Naive thymus-derived CD8-positive, alpha-beta T cell (primary cell): ENCODE measurements at places on chromosomes 16 and 17.
A peak's percentile ranks its signal among the peaks of the same experiment; 100 is the strongest.

DNA sequence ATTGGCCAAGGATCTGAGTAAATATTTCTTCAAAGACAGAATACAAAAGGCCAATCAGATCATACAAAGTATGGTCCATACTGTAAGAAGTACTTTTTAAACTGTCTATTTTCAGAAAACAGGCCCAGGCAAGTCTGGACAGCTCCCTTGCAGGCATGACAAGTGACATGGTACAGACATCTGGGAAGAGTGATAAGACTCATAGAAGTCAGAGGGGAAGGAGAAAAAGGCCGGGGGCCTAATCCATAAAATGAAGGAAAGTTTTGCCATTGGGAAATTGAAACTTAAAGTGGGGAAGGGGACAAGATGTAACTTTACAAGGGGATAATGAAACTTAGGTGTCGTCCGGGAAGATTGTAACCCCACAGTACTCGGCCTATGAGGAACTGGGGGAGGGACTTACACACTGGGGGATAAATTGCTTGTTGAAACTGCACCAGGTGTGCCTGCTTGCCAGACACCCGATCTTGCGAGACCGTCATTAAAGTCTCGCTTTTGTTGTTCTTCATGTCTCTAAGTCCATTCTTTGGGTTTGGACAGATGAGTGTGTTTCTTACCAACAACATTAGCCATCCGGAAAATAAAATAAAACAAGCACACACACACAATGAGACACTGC is 684.0 kb downstream of the CDH11 start:
- no peak for DNase-seq

- no peak for DNase-seq
Observed at GRCh38 chr16:70381604-70382342, 35.1 kb downstream of the DDX19A start.

DNA sequence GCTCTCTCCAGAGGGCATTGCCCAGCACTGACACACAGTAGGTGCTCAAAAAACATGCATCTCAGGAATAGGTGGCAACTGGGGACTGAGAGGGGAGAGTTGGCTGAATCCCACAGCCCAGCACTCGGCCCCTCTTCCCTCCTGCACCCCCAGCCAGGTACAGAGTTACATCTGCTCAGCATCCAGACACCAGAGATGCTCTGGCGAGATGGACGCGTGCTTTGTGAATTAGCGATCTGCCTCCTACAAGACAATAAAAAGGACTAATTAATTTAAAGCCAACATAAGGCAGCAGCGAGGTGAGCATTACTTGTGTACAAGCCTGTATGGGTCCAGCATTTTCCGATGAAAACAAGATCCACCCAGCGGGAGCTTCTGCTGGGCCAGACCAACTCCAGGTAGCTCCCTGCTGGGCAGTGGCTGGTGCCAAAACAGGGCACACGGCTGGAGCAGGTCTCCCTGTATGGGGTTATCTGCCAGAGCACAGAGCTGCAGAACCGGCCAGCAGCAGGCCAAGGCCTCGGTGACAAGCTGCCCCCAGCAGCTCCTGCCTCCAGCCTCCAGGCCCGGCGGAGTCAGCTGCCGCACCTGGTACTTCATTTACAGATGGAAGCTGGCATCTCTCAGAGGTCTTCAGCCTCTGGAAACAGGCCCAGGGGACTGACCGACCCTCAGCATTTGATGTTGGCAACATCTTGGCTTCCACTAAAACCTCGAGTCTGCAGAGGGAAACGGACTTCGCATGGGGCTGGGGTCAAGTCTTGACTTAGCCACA is 219.7 kb upstream of the SDK2 start:
- no peak for DNase-seq

DNA sequence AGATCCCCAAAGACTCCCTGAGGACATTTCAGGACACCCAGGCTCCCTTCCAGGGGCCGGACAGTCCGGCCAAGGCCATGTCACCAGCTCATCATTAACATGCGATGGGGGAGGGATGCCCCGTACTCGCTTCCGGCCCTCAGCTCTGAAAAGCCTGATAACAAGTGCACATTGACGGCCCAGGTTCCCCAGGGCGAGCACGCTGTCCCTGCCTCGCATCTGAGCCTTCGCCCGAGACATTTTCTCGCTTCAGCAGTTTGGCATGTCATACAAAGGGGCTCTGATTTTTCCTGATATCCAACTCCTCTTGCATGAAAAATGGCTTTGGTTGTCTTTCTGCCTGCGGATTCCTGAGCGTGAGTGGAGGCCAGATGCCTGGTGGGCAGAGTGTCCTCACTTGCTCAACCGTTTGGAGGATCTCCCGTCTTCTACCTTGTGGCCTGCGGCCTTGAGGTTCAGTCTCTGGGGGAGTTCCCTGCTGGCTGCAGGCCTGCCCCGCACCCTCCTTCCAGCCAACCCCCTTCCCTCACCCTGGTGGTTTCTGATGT is 14.1 kb downstream of the CACNG4 start:
- DNase-seq: no peak

DNA sequence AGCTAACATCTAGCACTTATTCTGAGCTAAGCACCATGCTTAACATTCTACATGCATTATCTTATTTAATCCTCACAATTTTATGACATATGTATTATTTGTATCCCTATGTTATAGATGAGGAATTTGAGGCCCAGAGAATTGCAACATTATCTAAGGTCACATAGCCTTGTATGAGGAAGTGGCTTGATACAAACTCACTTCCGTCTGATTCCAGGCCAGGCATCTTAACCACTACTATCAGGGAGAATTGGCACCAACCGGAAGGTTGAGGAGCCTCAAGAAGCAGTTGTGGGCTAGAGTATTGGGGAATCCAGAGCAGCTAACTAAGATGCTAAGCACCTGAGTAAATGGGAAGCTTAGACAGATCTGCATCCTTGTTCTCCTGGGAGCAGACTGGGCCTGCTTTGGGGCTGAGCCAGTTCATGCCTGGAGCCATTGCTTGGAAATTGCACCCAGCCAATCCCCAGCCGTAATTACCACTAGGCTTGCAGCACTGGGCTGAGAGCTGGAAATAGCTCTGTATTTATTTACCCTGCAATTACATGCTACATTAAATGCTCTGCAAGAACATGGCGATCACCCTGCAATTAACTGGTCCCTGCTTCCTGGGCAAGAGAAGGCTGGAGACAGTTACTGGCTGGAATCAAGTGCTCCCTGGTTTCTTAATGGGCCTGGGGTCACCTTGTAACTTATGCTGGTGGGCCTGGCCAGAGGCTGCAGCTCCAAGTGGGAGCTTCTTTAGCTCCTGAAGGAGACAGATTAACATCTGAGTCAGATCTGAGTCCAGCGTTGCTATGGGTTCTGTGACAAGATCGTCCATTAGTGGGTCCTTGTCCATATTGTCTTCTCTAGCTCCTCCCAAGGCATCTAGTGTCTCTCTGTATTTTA is 273.1 kb upstream of the CCL2 start:
- no peak for DNase-seq

GRCh38 chr16:70534971-70535370 is 11.4 kb downstream of the SF3B3 start:
- DNase-seq: no peak

- DNase-seq: no peak
Observed at GRCh38 chr16:67764158-67764667, 42.1 kb downstream of the RANBP10 start.

DNA sequence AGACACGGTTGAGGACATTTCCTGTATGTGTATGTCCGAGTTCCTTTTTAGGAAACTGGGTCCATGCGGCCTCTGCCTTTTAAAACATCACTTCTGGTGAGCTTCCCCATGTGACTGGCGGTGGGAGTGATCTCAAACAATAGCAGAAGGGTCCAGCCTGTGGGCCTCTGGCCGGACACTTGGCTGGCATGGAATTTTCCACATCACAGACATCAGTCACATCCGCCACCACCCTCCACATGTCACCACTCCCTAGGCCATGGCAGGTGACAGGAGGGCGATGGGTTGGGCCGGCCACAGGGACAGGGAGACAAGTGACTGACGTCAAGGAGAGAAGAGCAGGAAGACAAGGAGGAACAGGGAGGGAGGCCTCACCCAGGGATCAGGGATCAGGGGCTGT is 83.7 kb downstream of the DNAH17 start:
- DNase-seq: no peak

DNA sequence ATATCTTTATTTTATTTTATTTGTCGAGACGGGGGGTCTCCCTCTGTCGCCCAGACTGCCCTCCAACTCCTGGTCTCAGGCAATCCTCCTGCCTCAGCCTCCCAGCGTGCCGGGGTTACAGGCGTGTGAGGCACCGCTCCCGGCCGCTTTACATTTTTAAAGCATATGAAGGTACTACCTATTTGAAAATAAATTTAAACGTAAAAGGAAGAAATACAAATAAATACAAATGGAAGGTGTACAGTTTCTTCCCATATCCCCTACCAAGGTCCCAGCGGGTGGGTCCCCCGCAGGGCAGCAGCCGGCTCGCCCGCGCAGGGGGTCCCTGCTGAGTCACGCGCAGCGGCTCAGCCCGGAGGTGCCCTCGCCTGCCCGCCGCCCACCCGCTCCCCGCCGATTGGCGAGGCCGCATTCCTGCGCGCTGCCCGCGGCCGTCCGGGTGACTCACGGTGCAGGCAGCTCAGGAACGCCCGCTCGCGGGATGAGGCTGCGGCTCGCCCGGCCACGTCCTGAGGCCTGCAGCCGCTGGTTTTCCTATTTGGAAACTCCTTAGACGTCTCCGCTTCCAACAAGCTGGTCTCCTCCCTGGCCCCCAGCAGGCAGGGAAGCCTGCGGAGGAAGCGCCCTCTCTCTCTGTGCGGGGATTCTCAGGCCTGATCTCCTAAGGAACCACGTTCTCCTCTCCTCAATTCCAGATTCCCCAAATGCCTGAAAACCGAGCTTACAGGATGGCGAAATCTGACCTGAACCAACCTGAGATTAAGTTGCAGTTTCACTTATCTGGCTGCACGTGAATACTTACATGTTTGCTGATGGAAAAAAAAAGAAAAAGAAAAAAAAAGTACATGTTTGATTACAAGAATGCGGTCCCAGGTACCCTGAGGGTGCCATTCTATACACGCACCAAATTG is 54.8 kb upstream of the MAP3K14 start:
- no peak for DNase-seq

- no peak for DNase-seq
Observed at GRCh38 chr16:67733734-67734470, 14.8 kb upstream of the GFOD2 start.

DNA sequence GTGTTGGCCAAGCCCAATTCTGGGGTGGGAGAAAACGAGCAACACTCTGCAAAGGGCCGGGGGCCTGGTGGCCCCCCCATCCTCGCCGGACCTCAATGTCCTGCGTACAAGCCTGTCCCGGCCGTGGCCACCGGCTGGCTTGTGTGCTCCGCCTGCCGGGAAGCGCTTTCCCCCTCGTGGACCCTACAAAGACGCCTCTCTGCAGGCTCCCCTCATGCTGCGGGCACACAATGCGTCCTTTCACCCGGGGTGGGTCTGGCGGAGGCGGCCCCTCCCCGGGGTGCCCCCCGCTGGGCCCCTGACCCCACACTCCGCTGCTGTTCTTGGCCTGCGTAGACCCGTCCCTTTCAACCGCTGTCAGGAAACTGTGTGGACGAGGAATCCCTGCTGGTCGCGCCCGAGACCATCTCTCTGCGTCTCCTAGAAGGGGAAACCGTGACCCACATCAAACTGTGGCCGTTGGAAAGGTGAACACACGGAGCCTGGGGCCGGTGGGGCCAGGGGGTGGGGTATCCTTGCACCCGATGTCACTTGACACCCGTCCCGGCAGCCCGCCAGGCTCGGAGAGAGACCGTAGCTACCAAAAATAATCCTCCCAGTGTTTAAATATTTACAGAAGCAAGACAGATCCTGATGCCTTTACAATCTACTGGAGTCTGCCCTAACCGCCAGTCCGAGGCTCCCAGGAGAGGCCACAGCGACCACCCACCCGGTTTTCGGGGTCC is 43.6 kb downstream of the TBC1D16 start:
- DNase-seq: no peak

GRCh38 chr17:60525328-60525684 is 736 bp downstream of the APPBP2 start:
- no peak for DNase-seq

DNA sequence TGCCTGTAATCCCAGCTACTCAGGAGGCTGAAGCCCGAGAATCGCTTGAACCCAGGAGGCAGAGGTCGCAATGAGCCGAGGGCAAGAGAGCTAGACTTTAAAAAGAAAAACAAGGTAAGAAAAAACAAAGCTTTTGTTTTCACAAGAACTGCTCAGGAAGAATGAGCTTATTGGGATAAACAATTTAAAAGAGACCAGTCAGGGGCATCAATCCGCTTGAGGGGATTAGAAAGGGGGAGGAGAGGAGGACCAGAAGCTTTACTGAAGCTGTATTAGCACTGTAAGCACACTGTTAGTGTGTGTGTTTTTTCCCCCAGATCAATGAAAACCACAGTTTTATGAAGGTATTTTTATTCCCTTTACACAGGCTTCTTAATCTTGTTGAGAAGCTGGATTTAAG is 8.8 kb downstream of the TMEM170A start:
- DNase-seq: no peak

DNA sequence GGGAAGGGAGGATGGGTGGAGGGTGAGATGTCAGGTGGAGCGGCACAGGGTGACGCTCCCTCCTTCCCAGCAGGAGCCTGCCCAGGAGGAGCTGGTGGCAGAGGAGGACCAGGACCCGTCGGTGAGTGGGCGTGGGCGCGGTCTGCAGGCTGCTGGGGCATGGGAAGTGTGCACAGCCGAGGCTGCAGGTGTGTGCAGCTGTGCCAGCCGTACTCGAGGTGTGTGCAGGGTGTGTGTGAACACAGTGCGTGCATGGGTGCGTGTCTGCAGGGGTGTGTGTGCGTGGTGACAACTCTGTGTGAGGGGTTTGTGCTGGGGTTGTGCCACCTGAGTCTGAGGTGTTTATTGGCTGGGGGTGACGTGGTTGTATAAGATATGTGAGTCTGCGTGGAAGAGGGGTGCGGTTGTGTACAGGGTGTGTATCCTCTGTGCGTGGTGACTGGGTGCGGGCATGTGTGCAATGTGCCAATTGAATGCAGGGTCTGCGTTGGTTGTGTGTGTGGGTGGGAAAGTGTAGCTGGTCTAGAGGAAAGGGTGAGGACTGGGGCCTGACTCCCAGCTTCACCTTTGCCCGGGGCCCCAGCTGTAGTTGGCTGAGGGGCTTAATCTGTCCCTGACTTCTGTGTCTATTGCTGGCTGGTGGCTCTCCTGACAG is 670 bp downstream of the TNFSF12 start:
- DNase-seq: peak; percentile 40

- DNase-seq: no peak
Observed at GRCh38 chr17:49741692-49742076, 22.2 kb downstream of the FAM117A start.

GRCh38 chr16:6066652-6067051 is 969.1 kb upstream of the EEF2KMT start:
- DNase-seq: no peak

DNA sequence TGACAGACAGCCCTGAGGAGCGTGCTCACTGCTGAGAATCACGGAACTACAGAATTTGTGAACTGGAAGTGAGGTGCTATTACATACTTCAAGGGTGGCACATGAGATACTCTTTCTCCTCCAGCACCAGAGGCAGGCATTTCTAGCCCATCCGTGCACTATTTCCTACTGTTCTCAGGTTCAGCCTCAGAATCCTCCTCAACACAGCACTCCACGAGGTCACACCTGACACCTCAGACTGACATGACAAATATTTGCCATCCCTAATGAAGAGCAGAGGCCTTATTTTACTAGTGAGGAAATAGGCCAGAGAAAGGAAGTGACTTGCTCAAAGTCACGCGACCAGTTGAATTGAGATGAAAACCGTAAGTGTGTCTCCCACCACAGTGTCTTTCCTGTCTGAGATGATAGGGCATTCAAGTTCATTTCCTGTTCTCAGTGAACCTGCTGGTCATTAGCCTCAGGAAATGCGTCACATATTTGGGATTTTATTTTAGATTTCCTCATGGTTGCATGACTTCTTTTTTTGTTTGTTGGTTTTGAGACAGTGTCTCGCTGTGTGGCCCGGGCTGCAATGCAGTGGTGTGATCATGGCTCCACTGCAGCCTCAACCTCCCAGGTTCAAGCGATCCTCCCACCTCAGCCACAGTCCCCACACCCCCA is 23.6 kb downstream of the SEZ6 start:
- DNase-seq: peak; percentile 35
